ENCODE measurements at places on chromosomes 5 and 9.

GRCh38 chr5:60597572-60598320 lies 102.2 kb downstream of the DEPDC1B start:
- DNase-seq: no peak

- DNase-seq: no peak
These were observed 40.8 kb upstream of the RNF130 start for GRCh38 chr5:180112181-180112861.

DNA sequence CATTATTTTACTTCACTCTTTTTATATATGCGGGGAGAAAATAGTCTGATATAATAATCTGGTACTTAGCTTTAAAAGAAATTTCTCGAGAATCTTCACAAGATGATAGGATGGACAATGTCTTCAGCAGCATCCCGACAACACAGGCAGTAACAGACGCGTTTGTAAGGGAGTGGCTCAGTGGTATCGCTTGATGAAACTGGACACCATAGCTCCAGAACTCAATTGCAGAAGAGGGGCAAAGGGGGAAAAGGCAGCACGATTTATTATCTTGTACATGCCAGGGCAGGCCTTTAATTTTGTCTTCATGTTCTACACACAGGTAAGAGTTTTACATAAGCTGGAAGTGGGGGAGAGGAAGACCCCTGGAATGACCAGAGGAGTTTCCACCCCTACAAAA lies 15.7 kb downstream of the IL4 start:
- no peak for DNase-seq

DNA sequence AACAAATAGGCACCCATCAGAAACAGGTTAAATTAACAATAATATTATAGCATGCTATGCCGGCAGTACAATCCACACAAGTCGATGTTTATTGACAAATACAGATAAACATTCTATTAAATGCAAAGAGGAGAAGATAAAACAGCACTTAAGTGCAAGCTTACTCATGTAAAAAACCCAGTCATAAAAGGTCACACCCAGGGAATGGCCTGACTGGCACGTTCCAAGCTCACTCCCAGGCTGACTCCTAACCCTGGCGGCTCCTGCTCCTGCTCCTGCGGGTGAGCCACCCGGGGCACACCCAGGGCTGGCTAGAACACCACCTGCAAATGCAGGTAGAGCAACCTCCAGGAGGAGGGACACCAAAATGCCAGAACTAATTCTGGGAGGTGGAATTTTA lies 66.9 kb downstream of the SEMA4D start:
- DNase-seq: no peak

- no peak for DNase-seq
These were observed 27.6 kb upstream of the CXCL14 start for GRCh38 chr5:135606431-135606830.

DNA sequence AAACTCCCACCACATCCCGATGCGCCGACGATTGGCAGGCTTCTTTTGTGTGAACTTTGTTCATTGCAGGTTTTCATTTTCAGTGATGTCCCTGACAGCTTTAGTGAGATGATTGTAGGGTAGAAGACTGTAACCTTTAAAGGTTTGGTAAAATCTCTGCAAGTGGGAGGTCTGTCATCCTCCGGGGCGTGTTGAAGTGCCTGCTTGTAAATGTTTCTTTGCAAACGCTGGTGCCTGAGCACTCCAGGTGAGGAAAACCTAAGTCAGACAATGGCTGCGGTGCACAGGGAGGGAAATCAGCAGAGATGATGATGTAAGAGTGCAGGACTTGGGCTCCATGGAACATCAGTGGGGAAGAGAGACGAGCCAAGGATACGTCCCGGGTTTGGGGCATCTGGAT lies 228.1 kb downstream of the DRD1 start:
- DNase-seq: no peak

DNA sequence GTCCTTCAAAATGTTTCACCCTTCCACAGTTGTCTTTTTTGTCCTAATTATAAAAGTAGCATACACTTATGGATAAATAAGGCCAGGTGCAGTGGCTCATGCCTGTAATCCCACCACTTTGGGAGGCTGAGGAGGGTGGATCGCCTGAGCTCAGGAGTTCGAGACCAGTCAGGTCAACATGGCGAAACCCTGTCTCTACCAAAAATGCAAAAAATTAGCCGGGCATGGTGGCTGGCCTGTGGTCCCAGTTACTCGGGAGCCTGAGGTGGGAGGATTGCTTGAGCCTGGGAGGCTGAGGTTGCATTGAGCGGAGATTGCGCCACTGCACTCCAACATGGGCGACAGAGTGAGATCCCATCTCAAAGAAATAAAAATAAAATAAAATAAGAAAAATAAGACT lies 1.6 kb downstream of the C5orf52 start:
- no peak for DNase-seq

DNA sequence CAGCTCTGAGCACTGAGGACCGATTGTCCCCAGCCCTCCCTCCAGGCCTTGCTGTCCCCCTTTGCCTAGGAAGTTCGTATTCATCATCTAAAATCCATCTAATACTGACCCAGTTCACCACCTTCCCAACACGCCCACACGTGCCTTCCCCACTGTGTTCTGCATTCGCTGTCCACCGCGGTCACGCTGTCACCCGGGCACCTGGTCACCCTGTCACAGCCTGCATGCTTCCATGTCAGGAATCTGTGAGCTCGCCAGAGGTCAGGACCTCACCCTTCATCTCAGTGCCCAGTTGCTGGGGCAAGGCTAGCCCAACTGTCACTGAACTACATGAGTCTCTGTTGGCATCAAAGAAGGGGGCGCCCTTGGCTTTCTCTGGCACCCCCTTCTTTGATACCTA lies 82.9 kb upstream of the RUFY1 start:
- DNase-seq: no peak

GRCh38 chr9:136088481-136088938 lies 6.6 kb downstream of the NACC2 start:
- DNase-seq: no peak

DNA sequence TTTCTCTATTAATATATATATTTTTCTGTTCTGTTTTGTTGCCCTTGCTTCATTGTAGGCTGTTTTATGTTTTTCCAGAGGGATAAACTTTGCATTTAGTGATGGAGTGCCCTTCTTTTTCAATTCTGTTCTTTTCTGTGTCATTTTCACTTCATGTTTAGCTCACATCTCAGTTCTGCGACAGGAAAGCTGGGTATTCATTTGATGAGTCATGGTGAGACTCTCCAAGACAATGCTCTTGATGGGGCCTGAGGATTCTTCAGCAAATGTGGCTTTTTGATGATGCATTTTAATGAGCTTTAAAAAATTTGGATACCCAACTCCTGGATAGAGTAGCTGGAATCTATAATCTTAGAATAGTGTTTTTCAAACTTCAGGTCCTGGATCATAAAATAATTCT lies 56.5 kb upstream of the SPATA31D4 start:
- DNase-seq: no peak

GRCh38 chr5:56175488-56175887 lies 57.6 kb downstream of the ANKRD55 start:
- DNase-seq: no peak

GRCh38 chr9:99605016-99605743 lies 216.5 kb upstream of the NR4A3 start:
- DNase-seq: no peak

DNA sequence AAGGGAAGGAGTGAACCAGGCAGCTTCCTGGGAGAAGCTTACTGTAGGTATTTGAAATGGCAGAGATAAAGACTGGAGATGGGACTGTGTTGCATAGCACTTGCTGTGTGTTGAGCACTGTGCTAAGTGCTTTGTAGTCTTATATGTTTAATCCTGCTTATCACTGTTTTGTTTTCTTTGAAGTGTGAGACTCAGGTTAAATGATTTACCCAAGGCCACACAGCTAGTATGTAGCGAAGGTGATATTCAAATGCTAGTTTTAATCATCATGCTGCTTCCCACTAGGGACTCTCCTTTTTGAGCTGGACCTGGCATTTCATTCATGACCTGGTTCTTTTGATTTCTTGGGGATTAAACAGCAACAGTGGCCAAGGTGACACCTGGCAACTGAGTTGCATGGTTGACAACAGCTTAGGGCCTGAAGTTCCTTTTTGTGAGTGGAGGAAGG lies 35.3 kb upstream of the SPRY4 start:
- DNase-seq: no peak

- no peak for DNase-seq
These were observed 6.3 kb downstream of the TYRP1 start for GRCh38 chr9:12699529-12699928.

DNA sequence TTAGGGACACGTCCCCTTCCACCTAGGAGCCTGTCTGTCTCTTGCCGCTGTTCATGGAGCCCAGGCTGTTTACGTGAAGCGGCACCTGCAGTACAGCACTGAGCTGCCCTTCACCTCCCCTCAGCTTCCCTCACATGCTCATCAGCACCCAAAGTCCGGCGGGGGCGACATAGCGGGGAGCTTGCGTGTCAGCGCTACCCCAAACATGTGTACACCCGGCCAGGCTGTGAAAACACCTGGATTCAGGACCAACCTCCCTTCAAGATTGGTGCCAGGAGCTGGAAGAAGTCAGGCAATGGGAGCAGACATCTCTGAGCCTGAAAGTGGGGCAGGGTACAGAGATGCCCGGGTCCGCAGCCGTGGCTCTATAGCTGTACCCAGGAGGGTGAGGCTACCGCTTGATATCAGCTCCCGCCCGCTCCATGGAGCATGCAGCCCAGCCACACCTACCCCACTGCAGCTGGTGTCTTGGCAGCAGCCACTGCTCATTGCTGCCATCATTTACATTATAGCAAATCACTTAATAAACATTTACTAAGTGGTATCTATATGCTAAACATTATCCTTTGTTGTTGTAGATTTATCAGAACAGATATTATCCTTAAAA lies 712.1 kb downstream of the CDH9 start:
- DNase-seq: no peak

DNA sequence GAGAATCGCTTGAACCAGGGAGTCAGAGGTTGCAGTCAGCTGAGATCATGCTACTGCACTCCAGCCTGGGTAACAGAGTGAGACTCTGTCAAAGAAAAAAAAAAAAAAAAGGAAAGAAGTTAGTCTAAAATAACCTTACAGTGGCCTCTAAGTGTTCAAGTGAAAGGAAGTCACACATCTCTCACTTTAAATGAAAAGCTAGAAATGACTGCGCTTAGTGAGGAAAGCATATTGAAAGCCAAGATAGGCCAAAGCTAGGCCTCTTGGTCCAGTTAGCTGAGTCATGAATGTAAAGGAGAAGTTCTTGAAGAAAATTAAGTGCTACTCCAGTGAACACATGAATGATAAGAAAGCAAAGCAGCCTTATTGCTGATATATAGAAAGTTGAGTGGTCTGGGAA lies 38.1 kb downstream of the ITGA1 start:
- no peak for DNase-seq

DNA sequence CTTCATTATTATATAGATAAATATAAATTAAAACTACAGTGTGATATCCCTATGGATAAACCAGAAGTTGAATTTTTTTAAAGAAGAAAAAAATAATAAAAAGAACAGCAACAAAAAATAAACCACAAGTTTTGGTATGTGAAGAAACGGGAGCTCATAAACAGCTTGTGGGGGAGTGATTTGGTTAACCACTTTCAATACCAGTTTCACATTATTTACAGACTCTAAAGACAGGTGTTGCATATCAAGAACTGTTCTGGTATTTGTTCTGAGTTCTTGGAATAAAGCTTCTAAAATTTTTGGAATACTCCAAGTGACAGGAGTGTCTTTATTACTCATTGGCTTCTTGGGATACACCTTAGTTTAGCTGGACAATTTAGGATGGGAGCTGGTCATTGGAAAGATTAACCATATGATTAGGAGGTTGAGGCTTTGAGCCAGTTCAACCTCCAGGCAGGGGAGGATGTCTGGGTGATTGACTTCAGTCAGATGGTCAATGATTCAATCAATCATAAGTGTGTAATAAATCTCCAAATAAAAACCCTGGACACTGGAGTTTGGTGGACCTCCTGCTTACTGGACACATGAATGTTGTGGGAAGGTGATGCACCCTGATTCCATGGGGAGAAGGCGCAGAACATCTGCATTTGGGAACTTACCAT lies 2223.1 kb upstream of the C9orf72 start:
- no peak for DNase-seq

DNA sequence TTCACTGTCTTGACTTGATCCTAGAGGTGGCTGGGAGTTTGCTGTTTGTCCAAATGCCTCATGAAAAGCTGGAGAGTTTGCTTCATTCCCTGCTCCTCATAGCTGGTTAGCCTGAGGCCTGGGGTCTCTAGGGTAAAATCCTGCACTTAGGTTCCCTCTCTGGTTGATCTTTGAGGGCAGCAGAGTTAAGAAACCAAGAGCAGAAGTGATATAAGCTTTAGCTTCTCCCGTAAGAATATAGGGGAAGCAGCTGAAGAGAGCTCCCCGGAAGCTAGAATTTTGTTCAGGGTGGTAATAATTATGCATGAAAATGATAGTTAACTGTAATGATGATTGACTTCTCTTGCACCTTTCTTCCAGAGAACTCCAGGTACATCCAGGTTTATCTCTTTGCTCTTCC lies 1.4 kb downstream of the FAM53C start:
- no peak for DNase-seq

DNA sequence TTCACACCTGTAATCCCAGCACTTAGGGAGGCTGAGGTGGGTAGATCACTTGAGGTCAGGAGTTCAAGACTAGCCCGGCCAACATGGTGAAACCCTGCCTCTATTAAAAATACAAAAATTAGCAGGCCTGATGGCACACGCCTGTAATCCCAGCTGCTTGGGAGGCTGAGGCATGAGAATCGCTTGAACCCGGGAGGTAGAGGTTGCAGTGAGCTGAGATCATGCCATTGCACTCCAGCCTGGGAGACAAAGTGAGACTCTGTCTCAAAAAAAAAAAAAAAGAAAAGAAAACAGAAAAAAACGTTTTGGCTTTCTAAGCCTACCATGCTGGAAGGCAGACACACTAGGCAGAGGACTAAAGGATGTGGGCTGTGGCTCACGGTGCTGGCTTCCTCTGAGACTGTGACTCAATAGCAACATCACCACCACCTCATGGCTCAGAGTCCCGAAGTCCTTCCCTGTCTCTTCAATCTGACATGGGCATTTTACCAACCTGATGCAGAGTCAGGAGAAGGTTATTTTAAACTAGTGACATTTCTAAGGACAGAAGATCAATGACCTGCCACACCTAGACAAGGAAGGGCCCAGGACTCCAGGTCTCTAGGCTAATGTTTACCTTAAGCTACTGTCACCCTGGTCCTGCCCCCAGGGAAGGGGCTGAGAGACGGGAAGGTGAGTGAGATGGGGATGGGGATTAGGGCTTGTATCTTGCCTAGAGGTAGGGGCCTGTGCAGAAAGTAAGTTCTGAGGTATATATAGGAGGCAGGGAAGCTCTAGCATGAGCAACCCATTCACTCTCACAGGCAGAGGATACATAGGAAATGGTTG lies 3.7 kb downstream of the ECSCR start:
- DNase-seq: peak; percentile 56

GRCh38 chr5:77628840-77629508 lies 9.5 kb downstream of the OTP start:
- no peak for DNase-seq

DNA sequence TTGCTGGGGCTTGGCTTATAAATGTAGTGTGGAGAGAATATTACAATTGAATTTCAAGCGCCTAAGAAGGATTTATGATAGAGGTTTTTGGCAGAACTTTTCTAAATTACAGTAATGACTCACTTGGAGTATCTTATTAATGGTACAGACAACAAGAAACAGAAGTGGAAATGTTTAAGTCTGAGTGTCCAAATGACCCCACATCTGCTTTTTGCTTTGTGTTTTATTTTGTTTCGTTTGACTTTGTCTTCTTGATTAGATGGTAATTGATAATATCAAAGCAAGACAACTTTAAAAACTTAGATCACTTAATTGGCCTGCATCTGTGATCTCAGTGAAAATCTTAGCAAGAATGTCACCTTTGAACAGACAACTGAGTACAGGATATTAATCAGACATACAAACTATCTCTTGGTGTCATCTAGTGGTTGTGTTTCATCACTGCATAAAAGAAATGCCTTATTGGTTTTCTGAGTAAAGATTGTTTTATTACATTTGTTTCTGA lies 577.4 kb downstream of the ISL1 start:
- DNase-seq: no peak

Measured in stimulated activated CD4-positive, alpha-beta T cell treated with anti-CD3 and anti-CD28 coated beads, Interleukin-4, amount 100 ng/mL, for 4 hours (primary cell).